ENCODE measurements at places on chromosomes 7 and 10.
A peak's percentile ranks its signal among the peaks of the same experiment; 100 is the strongest.

DNA sequence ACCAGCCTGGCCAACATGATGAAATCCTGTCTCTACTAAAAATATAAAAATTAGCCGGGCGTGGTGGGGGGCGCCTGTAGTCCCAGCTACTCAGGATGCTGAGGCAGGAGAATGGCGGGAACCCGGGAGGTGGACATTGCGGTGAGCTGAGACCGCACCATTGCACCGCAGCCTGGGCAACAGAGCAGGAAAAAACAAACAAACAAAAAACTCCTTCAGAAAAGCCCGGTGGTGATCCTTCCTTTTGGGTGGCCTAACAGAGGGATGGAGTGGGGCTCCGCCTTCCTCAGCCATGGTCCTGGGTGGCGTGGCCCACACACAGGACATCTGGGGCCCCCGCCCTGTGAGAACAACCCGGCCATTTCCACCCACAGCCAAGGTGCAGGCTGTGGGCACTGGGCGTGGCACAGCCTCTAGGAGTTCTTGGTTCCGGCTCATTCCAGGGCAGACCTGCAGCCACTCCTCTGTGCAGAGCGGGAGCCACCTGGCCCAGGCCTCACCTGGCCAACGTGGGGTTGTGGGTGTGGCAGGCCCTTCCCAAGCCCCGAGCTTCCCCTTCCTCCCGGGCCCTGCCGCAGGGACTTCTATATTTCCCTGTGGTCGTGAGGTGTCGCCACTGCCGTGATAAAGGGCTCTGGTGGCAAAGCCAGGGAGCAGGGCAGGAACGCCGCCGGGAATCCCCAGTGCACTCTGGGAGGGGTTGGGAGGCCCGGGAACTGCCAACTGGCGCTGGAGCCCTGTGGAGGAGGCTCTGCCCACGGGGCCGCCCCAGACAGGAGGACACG is 37.6 kb downstream of the GET4 start:
- DNase-seq = no peak

GRCh38 chr7:112806156-112806555 is 16.0 kb upstream of the TMEM168 start:
- no peak for DNase-seq

DNA sequence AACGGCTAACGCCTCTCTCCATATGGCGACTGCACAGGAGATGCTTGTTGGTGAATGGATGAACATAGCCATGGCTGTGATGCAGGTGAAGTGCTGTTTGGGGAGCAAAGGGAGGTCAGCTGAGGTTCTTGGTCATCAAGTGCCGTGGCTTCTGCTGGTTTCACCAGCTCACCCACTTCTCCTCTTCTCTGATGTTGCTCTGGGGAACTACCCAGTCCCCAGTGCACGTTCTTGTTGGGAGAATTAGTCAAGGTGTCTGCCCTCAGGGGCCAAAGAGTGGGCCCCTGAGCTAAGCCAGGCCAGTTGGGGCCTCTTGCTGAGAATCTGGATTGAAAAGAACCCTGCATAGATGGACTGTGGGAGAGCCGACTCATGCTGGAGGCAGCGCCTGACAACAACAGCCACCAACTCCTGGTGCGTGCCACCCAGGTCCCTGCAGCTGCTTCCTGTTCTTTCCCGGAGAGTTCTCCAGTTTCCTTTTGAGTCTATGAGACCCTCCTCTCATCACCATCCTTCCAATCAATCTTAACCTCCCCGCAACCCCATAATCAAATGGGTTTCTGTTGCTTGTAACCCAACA is 3.0 kb downstream of the BTBD16 start:
- DNase-seq = no peak

- DNase-seq = no peak
These were observed 9.6 kb downstream of the CCL26 start for GRCh38 chr7:75762350-75762917.

DNA sequence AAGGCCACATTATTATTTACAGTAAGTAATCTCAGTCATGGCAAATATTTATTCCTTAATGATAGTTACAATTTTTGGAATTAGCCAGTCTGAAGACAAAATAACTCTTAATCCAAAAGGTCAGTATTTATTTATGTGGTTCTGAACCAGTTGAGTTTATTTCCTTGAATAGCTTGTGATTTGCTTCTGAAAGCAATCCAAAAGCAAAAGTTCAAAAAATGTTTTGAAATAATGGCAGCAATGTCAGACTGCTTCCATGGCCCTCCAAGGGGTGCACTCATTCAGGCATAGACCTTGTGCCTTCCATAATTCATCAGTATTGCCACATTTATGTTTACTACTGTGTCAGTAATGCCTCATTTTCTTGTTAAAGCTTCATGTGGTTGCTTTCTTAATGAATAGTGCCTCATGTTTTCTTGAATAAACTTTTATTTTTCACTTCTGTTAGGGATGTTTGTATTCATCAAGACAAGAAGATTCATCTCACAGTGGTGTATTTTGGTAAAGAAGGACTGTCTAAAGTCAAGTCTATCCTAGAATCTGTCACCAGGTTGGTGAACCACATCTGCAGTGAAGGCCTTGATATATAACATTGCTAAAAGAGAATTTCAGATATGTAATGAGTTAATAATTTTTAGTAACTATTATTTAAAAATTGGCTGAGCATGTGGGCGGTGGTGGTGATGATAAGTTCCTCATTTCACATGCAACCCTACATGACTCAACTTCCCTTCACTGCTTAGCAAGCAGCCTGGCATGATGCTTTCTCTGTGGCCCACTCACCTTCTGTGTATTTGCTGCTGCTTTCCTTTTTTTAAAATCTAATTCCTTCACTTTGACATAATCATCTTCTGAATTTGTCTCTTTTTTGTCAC is 22.0 kb downstream of the CSGALNACT2 start:
- DNase-seq = peak; percentile 12

- no peak for DNase-seq
These were observed 582 bp downstream of the TPST1 start for GRCh38 chr7:66205741-66206090.

GRCh38 chr7:119879835-119880234 is 393.1 kb upstream of the KCND2 start:
- DNase-seq = no peak

DNA sequence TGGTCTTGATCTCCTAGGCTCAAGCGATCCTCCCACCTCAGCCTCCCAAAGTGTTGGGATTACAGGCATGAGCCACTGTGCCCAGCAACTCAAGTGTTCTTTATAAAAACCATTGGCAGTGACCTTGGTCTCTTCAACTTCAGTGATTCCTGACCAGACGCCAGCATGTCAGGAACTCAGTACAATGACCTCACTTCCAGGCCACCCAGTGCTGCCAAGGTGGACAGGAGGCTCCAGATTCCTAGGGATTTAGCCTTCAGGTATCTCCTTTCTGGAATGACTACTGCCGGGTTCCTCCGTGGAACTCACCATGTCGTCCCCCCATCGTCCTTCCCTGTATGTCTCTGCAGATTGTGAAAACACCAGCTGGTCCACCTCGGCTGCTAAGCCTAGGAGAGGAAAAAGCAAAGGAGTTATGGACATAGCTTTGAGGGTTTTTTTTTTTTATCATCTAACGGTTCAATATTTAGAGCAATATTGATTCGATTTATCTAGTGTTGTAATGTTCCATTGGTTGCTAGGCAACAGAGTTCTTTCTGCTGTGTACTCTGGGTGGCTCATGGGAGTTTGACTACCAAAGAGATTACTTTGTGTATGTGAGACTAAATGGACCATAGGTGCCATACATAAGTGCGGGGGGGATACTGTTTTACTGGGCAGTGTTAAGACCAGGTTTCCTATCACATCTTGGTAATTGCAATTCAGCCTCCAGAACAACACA is 425.8 kb upstream of the AUTS2 start:
- DNase-seq = no peak

- DNase-seq = no peak
These were observed 186.1 kb downstream of the PRKG1 start for GRCh38 chr10:51260376-51260775.

GRCh38 chr10:36265741-36266140 is 623.6 kb upstream of the FZD8 start:
- DNase-seq = no peak

DNA sequence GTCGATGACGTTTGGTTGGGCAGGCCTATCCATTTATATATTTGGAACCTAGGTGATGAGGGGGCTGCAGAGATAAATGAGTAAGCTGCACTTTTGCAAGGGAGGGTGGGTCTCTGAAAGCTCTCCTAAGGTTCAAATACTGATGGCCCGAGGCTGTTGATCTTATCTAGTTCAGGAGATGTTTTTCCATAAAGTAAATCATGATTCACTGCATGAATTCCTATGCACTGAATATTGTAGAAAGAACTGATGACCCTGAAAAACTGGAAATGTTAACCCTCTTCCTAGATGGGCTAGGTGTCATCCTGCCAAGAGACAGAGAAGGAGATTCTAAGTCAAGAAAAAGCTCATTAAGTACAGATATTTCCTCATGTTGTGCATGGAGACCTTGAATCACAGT is 459.9 kb downstream of the PLXNA4 start:
- no peak for DNase-seq

DNA sequence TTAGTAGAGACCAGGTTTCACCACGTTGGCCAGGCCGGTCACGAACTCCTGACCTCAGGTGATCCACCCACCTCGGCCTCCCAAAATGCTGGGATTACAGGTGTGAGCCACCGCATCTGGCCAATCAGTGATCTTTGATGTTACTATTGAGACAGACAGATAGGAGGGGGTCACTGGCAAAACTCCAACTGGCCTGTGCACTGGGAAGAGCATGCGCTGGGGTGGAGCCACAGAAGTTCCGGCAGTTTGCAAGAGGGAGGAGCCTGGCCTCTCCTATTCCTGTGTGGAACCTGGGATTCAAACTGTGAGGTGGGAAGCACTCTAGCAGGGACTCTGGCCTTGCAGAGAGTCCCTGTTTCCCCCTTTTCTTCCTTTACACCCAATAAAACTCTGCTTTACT is 60.7 kb downstream of the NEBL start:
- no peak for DNase-seq

DNA sequence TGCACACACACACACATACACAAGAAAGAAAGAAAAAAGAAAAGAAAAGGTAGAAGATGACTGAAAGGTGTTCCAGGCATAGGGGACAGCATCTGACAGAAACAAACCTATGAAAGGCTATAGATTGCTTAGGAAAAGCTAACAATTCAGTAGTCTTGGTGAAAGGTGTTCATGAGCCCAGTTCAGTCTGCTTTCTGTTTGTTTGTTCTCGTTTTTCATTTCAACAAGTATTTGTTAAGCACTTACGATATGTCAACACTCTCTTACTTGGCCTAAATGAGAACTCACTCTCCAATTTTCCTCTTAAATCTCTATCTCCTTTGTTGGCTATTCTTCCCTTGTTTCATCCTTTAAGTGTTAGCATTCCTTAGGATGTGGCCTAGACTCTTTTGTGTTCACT is 133.2 kb downstream of the GRM8 start:
- DNase-seq = no peak

All from stimulated activated CD4-positive, alpha-beta T cell treated with anti-CD3 and anti-CD28 coated beads, Interleukin-1b, Interleukin-23, amount 100 ng/mL, for 4 hours (primary cell).